ENCODE measurements at places on chromosomes 13 and 19.

DNA sequence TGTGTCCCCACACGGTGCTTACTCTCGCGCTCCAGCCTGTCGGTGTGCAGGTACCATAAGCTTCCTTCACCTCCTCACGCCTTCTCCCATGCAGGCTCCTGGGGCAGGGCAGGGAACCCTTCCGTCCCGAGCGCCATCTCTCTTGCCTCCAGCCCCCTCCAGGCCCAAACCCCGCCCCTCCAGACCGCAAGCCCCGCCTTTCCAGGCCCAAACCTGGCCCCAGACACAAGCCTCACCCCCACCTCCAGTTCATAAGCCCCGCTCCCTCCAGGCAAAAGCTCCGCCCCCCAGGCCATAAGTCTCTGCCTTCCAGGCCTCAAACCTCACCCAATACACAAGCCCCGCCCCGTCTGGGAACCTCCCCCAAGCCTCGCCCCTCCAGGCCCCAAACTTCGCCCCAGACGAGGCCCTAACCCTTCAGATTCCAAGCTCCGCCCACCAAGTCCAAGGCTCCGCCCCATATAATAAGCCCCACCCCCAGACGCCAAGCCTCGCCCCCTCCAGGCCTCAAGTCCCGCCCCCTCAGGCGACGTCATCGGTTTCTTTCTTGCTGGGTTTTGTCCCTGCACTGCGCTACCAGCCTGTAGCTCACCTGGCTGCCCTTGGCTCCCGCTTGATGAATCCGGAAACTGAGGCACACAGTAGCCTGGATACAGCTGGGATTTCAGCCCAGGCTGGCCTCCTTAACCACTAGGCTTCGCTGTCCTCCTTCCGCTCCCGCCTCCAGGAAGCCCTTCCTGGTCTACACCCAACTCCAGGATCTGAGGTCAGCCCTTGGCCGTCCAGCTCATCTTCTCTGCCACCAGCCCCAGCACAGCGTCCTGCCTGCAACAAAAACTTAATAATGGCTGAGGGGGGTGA, 16.1 kb downstream of the MKNK2 start:
- no peak for DNase-seq

DNA sequence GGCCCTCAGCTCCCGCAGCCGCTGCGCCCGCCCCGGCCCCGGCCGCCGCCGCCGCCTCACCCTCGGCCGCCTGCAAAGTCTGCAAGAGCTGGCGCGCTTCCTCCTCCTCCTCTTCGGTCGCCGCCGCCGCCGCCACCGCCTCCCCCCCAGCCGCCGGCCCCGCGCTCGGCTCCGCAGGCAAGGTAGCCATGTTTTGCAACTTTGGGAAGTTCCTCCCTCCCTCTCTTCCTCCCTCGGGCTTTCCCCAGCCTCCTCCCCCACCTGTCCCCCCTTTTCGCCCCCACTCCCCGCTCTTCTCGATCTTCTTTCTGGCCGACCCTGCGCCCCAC, 433 bp downstream of the SIX5 start:
- DNase-seq = no peak

GRCh38 chr19:18156268-18156667, 3.3 kb downstream of the PIK3R2 start:
- DNase-seq = no peak

DNA sequence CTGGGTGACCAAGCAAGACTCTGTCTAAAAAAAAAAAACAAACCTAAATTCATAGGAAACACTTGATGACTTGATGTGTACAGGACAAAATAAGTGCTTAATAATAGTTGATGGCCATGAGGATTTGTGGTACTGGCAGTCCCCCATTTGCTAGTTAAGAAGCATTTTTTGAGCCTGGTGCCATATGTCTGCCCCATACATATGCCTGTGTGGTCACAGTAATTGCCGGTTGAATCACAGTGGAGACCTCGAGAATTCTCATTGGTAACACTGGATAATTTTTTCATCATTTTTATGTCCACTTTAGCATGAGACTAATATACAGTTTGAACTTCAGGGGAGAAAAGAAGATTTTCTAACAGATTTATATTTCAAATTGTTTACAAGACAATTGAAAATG, 79.2 kb downstream of the LRCH1 start:
- no peak for DNase-seq

GRCh38 chr19:9913237-9914000, 22.9 kb downstream of the OLFM2 start:
- DNase-seq = no peak

GRCh38 chr13:101026736-101027398, 352.3 kb upstream of the TMTC4 start:
- DNase-seq = no peak

DNA sequence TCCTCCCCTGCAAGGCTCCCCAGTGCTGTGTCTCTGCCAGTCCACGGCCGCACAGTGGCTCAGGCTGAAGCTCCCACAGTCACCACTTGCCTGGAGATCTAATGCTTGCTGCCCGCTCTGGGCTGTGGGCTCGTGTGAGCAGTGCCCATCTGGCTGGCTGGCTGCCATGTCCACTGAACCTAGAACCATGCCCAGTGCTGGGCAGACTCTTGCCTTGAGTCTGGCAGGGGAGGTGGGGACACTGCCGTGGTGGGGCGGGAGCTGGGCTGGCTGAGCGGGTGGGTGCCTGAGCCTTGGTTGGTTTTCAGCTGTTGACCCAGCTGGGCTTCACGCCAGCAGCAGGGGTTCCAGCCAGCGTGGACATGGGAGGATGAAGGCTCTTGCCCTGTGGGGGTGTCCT, 52.3 kb downstream of the CRTC1 start:
- DNase-seq = no peak

DNA sequence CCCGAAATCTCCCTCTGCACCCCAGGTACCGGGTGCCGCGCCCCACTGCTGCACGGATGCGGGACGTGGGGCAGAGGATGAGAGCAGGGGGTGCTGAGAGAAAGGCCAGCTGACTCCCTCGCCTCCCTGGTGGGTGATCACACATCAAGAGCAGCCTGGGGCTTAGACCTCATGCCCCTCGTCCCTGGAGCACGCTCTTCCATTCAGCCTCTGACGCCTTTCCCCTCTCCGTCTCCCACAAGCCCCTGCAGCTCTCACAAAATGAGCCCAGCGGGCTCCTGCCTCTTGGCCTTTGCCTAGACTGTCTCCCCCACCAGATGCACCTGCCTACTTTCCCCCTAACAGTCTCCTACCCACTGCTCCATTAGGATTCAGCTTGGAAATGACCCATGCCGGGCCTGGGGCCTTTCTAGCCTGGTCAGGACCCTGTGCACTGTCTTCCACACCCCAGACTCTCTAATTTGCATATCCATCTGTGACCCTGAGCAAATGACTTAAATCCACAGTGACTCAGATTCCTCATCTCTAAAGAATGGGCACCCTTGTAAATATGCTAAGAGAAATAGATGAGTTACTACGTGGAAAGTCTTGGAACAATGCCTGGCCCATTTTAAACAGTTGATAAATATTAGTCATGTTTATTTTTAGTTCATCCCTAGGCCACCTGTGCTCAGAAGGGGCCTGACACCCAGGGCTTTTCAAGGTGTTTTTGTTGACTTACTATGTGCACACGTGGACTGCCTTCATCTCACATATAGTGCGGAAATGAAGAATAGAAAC, 582 bp upstream of the PTPRH start:
- DNase-seq = no peak

All from GM19239 (cell line).